ENCODE measurements at places on chromosomes 6 and 20.

DNA sequence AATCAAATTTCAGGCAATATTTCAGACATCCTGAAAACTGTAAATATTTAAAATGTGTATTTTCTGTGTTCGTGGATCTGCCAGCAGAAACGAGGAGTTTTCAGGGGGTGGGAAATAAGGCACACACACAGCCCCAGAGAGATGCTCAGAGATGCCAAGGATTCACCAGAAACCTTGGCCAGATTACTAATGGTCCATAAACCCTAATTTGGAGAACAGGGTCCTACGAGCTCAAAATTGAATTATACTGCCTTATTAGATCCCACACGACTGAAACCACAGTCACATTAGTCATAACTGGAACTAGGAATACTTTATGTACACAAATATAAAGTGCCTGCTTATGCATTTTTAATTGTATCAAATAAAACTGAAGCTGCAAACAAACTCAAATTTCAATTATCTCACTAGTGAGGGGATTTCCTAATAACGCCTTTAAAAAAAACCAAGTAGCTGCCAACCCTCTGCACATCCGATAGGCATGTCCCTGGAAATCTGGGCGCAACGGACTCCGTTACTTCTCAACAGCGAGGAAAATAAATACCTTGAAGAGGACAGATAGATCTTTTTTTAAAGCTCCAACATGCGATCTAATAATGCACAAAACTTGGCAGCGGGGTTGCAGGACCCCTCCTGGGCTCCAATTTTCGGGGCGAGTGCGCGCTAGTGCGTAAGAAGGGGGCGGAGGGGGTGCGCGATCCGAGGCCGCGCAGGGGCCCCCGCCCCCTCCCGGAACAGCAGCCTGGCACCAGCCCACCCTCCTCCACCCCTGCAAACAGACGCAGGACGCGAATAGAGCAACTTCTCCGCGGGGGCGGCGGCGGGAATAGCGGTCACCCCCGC is 897 bp downstream of the CHD6 start:
- DNase-seq = no peak

DNA sequence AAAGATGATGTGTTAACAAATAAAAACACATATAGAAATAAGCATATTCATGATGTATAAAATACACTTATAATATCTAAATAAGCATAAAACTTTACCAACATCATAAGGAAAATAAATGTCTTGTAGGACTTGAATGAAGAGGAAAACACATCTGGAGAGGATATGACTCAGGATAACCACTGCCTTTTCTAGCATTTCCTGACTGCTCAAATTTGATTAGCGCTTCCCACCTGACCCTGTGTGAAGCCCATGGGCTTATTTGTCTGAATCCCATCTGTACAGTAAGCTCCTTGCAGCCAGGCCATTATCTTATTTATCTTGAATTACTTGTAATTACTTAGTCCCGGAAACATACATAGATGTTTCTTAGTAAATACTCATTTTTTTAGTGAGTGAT is 608.6 kb downstream of the COL12A1 start:
- no peak for DNase-seq

DNA sequence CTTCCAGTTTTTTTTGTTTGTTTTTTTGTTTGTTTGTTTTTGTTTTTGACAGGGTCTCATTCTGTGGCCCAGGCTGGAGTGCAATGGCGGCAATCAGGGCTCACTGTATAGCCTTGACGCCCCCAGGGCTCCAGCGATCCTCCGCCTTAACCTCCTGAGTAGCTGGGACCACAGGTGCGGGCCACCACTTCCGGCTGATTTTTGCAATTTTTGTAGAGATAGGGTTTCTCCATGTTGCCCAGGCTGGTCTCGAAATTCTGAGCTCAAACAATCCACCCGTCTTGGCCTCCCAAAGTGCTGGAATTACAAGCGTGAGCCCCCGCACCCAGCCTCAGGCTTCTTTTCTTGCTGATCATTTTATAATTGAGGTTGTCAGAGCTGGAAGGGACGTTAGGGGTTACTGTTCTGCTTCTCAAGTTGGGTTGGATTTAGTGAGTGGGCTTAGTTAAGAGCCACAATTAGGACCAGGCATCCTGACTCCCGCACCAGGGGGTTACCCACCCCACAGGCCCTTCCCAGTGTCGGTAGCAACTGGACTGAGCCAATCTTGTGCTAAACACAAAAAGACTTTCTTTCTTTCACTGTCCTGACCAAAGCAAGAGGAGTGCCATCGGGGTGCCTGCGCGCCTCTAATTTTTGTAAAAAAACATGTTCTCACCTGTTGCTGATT is 13.1 kb upstream of the ZSCAN9 start:
- no peak for DNase-seq

DNA sequence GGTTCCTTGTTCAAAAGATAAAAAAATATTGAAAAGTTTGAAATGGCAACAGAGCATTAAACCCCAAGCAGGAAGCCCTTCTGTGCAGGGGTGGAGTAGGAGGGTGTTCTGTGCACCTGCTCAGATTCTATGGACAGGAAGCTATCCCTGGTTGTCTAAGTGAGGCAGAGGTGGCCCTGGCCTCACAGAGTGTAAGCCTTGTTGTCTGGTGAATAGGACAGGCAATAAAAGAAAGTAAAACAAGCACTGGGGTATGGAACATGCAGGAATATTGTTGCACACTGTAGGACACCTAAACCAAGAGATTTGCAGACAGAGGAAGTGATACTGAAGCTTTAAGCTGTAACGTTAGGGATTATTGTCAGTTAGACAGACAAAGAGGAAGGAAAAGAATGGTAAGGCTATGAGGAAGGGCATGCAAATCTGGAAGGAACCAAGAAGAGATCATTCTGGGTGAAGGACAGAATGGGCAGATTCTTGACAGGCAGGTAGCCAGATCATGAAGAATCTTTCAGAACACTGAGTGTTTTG is 66.8 kb downstream of the TBC1D7 start:
- no peak for DNase-seq

DNA sequence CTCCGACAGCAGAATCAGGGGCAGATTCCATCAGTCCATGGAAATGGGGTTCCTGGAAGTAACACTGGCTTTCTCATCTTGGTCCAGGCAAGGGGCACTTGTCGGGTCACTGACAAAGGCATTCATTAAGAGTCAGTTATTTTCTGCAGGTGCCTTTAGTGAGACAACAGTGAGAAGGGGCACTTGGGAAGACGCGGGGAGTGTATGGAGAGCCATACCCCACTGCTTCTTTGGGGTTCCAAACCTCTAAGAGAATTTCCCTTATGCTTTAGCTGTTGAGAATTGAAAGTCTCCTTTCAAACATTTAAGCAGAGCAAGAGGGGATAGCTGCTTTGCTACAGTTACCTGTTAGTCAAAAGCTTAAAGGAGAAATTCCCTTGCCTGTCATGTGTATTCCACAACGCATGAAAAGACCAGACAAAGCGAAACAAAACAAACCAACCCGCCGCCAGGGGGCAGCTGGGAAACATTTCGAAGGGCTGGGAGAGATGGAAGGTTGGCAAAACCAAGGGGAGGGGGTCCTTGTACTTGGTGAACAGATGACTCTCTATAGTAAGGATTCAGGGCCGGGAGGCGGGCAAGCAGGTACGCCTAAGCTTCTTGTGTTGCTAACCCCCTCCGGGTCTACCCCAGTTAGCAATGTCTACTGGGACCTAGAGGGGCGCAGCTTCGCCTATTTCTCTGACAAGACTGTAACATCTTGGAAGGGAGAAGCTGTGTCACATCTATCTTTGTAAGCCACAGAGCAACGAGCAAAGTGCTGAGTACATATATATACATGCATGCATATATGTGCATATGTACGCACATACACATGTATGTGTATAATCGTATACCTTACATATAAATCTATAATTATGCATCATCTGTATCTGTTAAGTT is 474.9 kb upstream of the AGPAT4 start:
- no peak for DNase-seq

GRCh38 chr20:46458866-46459750 is 52.7 kb upstream of the ELMO2 start:
- no peak for DNase-seq

- DNase-seq = no peak
Observed at GRCh38 chr20:61695741-61696140, 369.9 kb downstream of the TAF4 start.

DNA sequence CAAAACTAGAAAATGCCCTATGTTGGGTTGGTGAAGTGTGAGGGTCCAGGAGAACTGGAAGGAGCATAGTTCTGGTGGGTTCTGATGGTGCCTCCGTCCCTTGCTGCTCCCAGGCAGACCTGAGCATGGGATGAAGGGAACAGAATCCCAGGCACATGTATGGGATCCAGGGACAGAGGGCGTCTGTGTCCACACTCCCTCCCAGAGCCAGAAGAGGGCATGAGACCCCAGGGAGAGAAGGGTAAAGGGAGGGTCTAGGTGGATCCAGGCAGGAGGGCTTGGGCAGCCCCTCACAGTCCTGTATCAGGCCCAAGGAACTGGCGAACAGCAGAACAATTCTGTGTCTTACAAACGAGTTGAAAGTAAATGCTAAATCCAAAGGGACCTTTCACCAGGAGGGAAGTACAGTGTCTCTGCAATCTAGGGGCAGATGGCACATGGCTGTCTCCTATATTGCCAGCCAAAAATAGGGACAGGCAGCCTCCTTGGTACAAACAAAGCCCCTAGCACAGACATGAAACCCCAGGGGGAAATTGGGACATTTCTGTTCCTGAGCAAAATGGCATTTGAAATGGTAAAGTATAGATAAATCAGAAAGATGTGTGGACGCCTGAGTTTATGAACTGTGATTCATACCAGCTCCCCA is 2.5 kb upstream of the BPIFA1 start:
- DNase-seq = no peak

- DNase-seq = no peak
Observed at GRCh38 chr20:48186915-48187314, 401.6 kb upstream of the SULF2 start.

- no peak for DNase-seq
Observed at GRCh38 chr20:24683676-24684075, 214.2 kb downstream of the SYNDIG1 start.

Data from NCI-H1436 treated with DMSO at 0.1 percent for 48 hours (cell line).